ENCODE measurements at places on chromosomes 1 and 21.

DNA sequence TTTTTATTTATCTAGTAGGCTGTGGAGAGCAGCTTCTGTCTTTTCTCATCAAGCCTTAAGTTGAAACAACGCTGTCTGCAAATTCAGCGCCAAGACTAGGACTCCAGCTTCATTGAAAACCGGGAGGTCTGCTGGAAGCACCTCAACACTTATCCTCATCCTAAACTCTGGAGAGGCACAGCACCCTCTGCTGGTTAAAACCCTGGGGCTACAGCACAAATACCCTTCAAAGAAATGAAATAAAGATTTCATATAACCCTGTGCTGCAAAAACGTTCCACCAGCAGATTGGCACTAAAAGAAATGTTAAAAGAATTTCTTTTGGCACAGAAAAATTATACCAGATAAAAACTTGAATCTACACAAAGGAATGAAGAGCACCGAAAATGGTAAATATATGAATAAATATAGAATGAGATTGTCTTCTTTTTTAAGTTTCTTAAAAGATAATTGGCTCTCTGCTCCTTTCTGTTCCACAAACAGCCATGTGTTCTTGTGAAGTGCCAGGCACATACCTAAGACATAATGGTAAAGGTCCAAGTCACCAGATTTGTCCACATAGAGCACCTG, 227.7 kb upstream of the SAMSN1 start:
- no peak for DNase-seq

DNA sequence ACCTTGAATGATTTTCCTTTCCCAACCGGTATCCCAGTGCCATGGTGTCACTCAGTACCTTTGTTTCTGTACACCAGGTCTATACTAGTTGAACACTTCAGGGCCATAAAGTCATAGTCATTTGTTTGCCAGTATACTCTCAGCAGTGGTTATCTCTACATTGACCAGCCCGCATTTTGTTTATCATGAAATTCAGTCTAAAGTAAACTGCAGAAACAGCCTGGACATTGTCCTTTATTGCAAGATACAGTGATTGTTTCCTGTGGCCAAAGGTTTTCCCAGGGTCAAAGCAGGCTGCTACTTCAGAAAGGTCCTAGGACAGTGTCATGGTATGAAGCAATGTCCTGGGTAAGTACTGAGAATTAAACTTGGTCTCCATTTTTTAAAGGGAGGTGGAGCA, 407.4 kb downstream of the RWDD3 start:
- DNase-seq = no peak

DNA sequence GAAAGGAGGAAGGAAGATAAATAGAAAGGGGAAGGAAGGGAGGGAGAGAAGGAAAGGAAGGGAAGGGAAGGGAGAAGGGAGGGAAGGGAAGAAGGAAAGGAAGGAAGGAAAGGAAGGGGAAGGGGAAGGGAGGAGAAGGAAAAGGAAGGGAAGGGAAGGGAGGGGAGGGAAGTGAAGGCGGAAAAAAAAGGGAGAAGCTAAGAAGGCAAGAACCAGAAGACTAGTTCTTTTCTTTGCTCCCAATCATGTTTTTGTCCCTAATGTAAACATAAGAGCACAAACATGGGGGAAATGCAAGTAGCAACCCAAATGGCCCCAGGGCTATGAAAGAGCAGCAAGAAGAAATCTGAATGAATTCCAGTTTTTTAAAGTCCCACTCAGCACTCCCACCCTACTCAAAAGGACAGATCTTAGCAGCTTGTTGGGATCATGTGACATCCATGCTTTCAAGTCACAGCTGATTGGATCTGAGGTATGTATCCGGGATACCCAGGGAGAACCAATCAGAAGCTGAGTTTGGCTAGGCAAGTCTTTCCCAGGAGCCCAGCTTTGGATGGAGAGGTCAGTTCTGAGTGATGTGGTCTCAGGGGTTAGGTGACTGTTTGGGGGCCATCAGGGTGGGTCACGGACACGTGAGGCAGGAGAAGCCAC, 24.2 kb upstream of the FHAD1 start:
- no peak for DNase-seq

DNA sequence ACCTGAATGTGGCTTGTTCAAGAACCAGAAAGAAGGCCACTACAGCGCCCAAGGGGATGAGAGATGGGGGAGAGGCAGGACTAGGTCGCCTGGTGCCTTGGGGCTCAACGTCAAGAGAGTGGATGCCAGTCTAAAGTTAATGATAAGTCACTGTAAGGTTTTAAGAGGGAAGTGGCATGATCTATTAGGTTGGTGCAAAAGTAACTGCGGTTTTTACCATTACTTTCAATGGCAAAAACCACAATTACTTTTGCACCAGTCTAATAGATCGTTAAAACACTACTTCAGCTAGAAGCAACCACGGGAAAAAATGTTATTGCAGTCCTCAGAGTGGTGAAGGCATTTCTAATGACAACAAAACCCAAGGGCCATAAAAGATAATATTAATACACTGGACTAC, 2.6 kb upstream of the GJB3 start:
- DNase-seq = no peak

DNA sequence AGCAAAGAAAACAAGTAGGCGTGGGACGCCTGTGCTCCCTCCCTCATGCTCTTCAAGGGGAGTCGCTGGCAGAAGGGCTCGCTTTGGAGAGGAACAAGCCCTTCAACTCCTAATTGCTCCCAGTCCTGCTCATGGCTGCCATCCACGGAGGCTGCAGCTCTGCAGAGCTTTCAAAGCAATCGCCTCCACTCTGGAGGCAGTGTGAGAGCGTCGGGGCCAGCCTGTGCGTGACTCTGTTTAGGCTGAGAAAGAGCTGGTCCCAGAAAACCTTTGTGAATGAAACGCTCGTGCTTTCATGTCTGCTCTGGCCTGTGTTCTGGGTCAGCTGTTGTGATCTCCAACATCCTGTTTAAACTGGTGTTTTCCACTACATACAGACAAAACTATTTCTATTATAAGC, 23.9 kb upstream of the RUNX1 start:
- DNase-seq = peak; percentile 60

DNA sequence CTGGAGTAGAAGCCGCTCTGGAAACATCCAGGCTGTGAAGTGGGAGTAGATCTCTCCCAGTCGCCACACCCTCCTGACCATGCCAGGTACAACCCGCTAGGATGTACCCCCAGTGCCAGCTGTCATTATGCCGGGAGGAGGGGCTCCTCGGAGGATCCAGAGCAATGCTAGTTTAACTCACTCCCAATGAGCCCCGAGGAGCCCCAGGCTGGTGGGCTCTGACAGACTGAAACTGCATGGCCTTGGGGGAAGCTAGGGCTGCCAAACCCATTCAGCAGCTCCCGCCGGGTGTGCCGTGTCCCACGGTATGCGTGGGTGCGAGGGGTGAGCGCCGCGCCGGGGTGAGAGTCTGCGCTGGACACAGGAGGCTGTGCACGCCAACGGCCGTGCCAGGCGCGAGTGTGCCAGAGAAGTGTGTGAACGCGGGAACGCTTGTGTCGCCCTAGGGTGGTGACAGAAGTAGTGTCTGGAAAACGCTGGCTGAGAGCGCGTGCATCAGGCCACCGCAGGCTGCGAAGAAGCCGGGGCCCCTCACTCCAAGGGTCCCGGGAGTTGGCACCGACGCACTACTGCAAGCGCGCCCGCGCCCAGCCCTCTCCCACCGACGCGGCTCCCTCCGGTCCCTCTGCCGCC, 177.1 kb upstream of the EDN2 start:
- DNase-seq = no peak

- no peak for DNase-seq
These were observed 61.0 kb downstream of the RUNX1 start for GRCh38 chr21:34988139-34988538.

DNA sequence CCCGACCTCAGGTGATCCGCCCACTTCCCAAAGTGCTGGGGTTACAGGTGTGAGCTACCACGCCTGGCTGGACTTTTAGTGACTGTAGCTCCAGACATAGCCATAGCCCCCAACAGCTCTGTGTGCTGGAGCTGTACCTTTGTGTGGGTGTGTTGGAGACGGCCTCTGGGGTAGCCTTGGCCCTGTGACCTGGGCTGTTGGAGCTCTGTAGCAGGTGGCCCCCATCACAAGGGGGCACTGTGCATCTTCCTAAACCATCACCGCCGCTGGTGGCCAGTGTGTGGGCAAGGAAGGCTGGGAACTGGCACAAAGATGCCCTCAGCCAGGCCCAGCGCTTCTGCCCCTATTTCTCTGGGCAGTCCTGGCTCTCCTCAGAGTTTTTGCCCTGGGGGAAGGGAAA, 38.4 kb upstream of the FOXO6 start:
- DNase-seq = no peak

GRCh38 chr1:24737368-24738117, 7.7 kb upstream of the CLIC4 start:
- no peak for DNase-seq

DNA sequence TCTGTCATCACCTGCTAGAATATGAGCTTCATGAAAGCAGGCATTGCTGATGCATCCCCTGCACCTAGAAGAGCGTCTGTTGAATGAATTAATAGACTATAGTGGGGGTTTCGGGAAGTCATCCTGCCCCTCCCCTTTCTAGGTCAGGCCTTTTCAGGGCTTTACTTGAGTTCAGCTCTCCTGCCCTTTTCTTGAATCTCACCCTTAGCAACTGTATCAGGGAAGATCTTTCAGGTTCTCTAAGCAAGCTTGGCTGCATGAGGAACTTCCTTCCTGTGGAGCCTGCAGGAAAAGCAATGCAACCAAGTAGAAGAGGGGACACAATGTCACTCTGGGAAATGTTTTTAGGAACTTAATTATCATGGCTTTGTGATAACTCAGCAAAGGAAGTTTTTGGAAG, 27.2 kb upstream of the KIAA0040 start:
- DNase-seq = no peak

DNA sequence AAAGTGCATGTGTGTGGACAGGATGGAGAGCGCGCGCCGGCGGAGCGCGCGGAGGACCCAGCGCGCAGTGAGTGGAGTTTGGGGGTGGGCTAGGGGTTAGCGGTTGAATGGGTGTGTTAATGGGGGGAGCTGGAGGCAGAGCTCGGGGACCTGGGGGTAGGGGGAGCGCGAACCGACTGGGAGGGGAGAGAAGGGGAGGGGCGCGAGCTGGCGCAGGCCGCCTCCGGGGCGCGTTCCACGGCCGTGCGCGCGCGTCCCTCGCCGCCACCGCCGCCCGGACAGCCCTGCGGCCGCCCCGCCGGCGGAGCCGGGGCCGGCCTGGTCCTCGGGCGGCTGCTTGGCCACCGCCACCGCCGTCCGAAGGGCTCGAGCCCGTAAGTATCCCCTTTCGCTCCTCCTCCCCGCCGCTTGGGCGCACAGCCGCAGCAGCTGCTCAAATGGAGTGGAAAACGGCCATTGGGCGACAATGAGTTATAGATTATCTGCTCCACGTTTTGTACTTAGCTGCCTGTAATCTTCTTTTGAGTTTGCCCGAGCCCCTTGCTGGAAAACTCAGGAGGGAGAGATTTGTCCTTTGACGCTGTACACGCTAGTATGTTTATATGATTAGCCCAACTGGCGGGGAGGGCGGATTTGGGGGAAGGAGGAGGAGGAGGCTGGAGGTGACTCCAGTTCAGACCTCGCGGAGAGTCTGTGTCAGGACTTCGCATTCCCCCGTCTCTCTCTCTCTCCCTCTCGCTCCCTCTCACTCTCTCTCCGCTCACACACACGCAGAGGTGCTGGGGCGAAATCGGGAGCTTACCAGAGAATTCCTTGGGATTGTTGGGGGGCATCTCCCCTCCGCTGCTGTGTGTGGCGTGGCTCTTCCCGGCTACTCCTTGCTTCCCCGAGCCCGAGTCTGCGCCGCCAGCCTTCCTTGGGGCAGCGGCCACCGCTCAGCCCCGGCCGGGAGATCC, at the start of gene ADGRL2:
TSS of gene ADGRL2 (plus strand) at position 240 of the 956 bp plus-strand sequence. CDS start 36,051 bp downstream, outside the sequence.
- peak; percentile 88 for DNase-seq

DNA sequence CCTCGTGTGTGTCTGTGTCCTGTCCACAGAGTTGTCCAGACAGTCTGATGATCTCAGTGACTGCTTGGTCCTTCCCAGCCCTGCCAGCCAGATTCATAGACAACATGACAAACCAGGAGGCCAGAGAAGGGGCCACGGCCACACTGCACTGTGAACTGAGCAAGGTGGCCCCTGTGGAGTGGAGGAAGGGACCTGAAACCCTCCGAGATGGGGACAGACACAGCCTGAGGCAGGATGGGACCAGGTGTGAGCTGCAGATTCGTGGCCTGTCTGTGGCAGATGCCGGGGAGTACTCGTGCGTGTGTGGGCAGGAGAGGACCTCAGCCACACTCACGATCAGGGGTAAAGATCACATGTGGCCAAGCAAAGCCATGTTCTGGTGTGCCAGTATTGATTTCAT, 96.4 kb downstream of the OBSCN start:
- DNase-seq = no peak

- DNase-seq = no peak
These were observed 19.8 kb upstream of the LY9 start for GRCh38 chr1:160776178-160776577.
